ENCODE measurements at places on chromosomes 3 and 15.

- DNase-seq, result no peak
Observed at GRCh38 chr15:62741106-62741505, 301.4 kb upstream of the TPM1 start.

DNA sequence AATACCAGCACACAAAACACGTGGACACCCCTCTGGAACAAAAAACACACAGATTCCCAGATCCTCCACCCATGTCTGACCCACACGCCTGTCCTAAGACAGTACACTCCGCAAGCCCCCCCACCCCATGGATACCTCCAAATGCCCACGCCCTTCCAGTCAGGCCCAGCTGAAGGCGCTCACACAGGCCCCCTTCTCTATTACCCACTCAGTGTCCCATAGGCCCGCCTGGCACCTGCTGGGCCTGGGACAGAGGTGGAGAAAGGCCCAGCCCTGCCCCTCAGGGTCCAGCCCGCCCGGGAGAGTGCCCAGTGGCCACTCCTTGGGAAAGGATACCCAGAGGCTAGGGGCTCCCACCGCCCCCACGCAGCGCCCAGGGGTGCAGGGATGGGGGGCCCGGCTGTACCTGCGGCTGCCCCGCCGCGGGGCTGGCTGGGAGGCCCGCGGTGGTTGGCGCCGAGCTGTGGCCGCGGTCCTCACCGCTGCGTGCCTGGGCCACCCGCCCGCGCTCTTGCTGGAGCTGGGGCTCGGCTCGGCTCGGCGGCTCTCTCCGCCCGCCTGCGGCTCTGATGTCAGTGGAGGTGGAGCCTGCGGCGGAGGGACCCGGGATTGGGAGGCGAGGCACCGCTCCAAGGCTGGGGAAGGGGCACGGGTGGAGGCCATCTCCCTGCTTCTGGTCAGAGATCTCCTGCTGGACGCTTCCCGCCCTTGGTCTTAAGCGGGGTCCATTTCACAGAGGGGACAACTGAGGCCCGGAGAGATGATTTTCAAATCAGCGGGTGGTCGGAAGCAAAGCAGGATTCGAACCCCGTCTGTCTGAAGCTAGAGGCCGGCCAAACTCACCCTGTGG is at the start of gene CAMK1:
Gene CAMK1, minus strand, starts transcription at position 522 of the 850 bp plus-strand sequence. CDS start 2,198 bp downstream, outside the sequence.
- peak; percentile 36 for DNase-seq

DNA sequence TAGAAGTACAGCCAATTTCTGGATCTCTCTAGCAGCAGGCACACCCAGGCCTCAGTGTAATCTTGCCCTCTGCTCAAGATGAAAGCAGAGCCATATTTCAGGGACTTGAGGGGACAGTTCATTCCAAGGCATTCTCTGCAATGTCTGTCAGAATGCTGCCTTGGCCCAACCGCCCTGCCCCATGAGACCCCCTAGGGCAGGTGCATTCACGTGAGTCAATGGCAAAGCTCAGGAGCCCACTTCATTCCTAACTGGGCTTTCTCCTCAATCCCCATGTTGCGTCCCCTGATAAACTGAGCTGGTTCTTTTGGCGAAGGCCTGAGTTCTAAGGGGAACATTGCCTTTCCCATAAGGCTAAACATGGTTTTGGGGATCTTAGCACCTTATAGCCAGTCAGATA is 9.5 kb downstream of the SNTN start:
- DNase-seq, result no peak

- no peak for DNase-seq
Observed at GRCh38 chr15:66433726-66434125, 47.0 kb downstream of the MAP2K1 start.

GRCh38 chr3:187746059-187746441 is 782 bp upstream of the BCL6 start:
- DNase-seq, result no peak

- no peak for DNase-seq
Observed at GRCh38 chr3:72421126-72421525, 427.1 kb downstream of the SHQ1 start.

DNA sequence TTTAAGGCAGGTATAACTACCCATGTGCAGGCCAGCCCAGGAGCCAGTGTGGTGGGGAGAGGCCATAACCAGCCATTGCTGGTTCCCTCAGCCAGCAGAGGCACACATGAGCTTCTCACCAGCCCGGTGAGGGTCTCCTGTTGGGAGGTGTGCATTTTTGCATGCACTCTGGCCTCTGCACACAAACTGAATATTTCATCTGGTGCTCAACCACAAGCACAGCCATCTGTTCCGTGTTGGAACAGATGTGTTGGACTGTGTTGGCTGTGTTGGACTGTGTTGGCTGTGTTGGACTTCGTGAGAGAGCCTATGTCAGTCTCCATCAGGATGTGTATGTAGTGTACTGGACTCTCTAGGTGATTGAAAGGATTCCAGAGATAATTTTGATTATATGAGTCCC is 67.2 kb downstream of the RPL39L start:
- no peak for DNase-seq

DNA sequence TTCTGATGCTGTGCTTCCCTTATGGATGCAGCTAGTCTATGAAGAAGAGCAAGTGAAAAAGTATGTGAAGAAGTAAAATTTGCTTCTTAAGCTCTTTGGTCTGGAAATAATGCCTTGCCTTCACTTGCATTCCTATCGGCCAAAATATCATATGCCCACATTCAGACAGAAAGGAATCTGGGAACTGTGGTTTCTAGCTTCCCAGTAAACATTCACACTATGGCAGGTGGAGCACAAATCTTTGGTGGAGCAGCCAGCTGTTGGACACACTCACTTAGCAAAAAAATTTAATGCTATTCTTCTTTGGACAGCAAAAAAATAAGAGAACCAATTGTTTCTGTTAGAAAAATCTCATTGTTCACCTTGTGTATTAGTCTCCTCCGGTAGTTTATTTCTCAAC is 12.3 kb upstream of the COL6A6 start:
- DNase-seq, result no peak

DNA sequence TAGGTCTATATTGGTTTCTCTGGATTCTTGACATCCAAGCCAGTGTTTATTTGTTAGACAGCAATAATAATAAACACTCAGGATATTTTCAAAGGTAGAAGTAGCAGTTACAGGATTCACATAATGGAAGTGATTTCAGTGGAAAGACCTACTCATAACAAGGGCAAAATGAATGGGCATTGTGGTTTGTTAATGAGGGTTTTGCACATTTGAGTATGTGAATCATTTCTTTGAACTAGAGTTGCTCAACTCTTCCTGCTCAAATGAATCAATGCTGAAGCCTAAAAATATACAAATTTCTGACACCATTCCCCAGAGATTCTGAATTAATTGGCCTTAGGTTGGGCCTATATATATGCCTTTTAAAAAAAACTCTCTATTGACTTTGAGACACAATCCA is 4.1 kb upstream of the COL6A5 start:
- no peak for DNase-seq

GRCh38 chr3:81198216-81198615 is 563.2 kb downstream of the GBE1 start:
- DNase-seq, result no peak

- DNase-seq, result no peak
Observed at GRCh38 chr3:30952786-30953185, 58.3 kb upstream of the GADL1 start.

- no peak for DNase-seq
Observed at GRCh38 chr3:40524222-40524567, 565 bp upstream of the ZNF621 start.

- DNase-seq, result no peak
Observed at GRCh38 chr3:81788610-81789009, 27.2 kb upstream of the GBE1 start.

- DNase-seq, result no peak
Observed at GRCh38 chr3:146803745-146804144, 198.6 kb upstream of the PLSCR5 start.

- no peak for DNase-seq
Observed at GRCh38 chr3:190811775-190812480, 50.6 kb downstream of the GMNC start.

GRCh38 chr15:92634671-92635201 is 20.8 kb downstream of the FAM174B start:
- no peak for DNase-seq

- DNase-seq, result no peak
Observed at GRCh38 chr15:36183201-36183600, 396.2 kb upstream of the CDIN1 start.

- DNase-seq, result no peak
Observed at GRCh38 chr3:54810401-54810800, 117.5 kb downstream of the LRTM1 start.

- no peak for DNase-seq
Observed at GRCh38 chr3:76402926-76403325, 617.6 kb upstream of the ZNF717 start.

GRCh38 chr3:129526121-129526900 is 2.1 kb upstream of the RHO start:
- no peak for DNase-seq

DNA sequence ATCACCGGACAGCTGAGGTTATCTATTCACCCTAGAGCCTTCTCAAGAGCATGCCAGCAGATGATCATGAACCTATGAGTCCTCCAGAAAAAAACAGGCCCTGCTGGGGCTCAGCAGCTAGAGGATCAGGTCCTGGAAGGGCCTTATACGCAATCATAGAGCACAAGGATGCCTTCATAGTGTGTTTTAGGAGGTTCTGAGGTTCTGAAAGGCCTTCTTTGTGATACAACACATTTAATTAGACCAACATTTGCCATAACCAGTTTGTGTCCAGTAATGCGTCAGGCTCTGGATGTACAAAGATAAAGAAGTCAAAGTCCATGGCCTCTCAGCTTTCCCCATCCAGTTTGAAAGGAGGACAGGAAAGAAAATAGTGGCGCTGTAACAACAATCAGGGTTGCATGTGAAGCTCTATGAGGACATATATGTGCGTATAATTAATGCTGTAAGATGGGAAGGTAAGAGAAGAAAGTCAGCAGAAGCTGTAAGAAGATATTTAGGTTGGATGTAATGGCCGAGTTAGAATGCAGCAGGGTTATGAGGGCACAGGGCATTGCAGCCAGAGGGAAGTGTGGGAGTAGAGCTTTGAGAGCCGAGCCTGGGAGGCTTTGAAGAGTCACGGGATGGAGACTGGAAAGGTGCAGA is 302.6 kb upstream of the TBL1XR1 start:
- DNase-seq, result no peak

DNA sequence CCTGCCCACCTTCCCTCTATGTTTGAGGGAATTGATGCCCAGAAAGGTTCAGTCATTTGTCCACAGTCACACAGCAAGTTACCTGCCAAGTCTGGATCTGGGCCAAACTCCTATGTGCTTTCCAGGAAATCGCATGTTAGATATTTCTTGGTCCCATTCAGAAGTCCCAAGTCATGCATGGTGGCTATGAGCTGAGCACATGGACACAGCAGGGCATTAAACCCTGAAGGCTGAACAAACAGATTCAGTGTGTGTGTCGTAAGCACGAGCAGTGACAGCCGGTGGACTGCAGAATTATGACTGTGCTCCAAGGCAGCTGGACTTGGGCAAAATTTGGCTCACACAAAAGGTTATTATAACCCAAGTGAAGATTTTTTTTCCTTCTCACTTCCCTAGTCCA is 11.4 kb upstream of the SLC6A6 start:
- no peak for DNase-seq

GRCh38 chr3:66812136-66812535 is 186.0 kb upstream of the KBTBD8 start:
- no peak for DNase-seq

- no peak for DNase-seq
Observed at GRCh38 chr3:50657407-50657806, 17.3 kb upstream of the DOCK3 start.

DNA sequence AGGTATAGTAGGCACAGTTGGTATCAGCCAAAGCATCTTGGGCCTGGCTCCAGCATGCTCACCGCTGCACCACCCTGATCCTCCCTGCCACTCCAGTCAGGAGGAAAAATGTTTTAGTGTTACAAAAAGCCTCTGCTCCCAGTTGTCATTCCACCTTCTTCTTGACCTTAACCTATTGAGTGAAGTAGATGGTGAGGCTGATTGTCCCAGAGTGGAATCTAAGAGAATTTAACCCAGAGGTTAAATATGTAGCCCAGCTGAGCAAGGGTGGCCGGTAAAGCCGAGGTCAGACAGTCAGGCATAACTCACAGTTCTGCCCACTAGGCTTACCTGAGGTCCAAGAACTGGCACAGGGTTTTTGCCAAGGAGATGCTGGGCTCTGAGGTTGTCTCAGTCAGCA is 30.7 kb upstream of the TNIK start:
- no peak for DNase-seq

DNA sequence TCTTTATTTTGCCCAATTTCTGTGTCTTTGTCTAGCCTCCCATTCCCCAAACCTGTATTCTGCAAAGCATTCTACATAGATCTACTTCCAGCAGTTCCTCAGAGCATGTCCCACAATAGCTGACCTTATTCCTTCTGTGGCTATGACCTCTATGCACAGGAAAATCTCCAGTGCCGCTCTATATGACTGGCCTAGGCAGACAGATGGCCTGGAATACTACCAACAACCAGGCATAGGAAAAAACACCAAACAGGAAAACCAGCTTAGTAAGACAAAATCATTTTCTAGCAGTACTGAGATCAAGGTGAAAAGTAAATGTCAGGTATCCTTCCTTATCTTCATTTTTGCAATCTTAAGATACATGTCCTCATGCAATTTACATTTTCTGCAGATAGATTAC is 1115.0 kb downstream of the IGSF11 start:
- DNase-seq, result no peak

DNA sequence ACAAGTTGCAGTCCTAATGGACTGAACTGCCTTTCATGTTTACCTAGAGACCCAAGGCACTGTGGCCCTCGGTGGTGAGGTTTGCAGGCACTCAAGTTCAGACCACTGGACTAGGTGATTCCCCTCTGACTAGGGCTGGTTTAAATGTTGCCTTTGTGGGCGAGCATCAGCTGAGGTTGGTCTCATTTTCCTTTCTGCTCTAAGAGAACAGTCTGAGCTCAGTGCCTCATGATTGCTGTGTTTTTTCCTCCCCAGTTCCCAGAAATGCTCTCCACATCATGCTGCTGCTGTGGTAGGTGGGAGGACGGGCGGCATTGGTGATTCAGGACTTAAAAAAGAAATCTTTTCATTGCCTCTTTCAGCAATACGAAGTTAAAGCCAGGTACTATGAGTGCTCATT is 237.2 kb downstream of the MBNL1 start:
- DNase-seq, result no peak

DNA sequence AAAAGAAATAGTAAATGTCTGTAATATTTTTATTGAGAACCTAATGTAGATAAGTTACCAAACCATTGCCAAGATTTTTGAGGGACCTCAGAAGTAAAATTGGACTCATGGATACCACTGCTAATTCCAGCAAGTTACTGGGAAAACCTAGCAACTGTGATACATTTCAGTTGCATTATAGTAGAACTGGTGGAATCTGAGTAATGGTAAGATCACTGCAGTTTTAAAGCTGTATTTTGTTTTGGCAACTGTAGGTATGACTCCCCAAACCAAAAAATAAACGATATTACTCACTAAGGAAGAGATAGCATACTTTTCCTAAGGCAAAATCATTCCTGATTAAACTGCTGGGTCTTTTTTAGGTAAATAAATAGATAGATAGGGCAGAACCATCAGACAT is 54.0 kb downstream of the ARMC8 start:
- DNase-seq, result no peak

GRCh38 chr3:112463250-112463649 is 36.0 kb downstream of the BTLA start:
- DNase-seq, result no peak

- DNase-seq, result no peak
Observed at GRCh38 chr15:56981160-56981559, 62.7 kb downstream of the TCF12 start.

- no peak for DNase-seq
Observed at GRCh38 chr15:98080791-98081190, 120.3 kb downstream of the ARRDC4 start.

Measured in T follicular helper cell (primary cell).